ENCODE measurements at places on chromosomes 13 and 19.

GRCh38 chr19:46366620-46367292 is 19.9 kb downstream of the PPP5C start:
- no peak for DNase-seq

- DNase-seq: no peak
Observed at GRCh38 chr13:105821337-105821736, 714.1 kb downstream of the EFNB2 start.

GRCh38 chr13:111156421-111156820 is 41.3 kb downstream of the ARHGEF7 start:
- no peak for DNase-seq

GRCh38 chr13:20369886-20370361 is 137.8 kb upstream of the GJB6 start:
- no peak for DNase-seq

- DNase-seq: no peak
Observed at GRCh38 chr13:99385940-99386339, 78.7 kb upstream of the GPR183 start.

DNA sequence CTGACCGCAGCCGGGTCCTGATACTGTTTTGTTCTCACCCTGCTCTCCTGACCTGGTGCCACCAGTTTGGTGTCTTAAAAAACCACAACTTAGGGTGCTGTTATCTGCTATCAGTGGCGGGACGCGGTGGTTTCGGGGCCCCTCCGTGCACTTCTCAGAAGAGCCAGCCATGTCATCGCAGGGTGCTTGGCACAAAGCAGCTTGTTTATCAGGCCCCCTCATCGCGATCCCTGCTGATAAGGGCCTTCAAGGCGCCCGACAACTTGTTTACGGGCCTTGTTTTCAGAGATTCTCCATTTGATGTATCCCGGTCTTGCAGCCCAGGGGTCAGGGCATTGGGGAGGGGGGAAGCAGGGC is 58.1 kb upstream of the KLF2 start:
- DNase-seq: no peak

GRCh38 chr19:23762548-23762883 is 3.8 kb upstream of the ZNF681 start:
- DNase-seq: no peak

DNA sequence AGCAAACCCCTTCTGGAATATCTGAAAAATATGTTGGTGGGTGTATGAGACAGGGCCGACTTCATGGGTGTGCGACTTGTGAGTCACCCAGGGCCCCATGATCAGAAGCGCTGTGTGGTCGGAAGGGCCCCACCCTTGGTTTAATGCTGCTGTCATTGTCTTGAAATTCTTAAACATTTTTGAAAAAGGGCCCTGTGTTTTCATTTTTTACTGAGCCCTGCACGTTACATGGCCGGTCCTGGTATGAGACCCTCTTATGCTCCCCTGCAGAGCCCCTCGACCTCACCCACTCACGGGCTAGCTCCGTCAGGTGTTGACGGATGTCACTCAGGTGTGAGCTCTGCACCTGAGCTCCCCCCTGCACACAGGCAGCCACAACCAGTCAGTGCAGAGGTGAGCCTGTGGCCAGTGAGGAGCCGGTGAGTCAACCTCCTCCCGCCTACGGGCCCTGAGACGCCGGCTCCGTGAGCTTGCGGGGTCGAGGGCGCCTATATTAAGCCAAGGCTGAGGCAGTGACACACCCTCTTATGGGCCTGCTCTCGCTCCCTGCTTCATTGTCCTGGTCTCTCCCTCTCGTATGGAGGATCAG is 27.7 kb downstream of the GADD45B start:
- DNase-seq: no peak

- DNase-seq: no peak
Observed at GRCh38 chr19:48518207-48518606, 6.6 kb upstream of the LMTK3 start.

DNA sequence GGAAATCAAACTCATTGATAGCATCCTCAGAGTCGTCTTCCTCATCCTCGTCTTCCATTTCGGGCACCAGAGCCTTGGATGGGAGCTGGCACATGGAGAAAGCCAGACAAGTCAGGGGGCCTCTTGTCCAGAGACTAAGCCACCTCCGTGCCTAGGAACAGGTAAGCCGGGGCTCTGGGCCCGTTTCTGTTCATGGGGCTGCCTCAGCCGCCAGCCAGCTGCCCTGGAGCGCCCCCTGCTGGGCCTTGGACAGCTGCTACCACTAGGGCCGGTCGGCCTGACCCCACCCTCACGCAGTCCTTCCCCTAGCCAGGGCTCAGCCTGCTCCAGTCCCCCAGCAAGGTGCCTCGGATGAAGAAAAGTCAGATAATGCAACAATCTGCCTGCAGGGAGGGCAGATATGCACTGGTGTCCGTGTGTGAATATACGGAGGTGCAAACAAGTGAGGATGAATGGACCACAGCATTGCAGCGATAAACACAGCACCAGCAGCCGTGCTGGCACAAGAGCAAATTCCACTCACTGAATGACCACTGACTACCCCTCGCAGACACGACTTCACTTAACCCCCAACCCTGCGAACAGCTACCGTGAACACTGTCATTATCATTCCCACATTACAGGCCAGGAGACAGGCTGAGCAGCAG is 11.9 kb upstream of the PRKD2 start:
- DNase-seq: peak; percentile 39

DNA sequence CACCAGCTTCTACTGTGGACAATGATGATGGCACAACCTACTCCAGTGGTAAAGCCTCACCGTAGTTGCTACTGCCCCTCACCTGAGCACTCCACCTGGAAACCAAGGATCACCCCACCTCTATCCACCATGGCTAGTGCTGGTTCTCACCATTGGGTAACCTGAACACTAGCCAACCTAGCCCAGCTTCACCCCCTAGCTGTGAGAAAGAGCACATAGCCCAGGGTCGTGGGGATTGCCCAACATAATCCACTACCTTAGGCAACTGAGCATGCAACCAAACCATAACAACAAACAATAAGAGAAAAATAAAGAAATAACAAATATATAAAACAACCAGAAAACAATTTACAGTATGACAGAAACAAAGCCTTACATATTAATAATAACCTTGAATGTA is 560.1 kb downstream of the DIAPH3 start:
- no peak for DNase-seq

DNA sequence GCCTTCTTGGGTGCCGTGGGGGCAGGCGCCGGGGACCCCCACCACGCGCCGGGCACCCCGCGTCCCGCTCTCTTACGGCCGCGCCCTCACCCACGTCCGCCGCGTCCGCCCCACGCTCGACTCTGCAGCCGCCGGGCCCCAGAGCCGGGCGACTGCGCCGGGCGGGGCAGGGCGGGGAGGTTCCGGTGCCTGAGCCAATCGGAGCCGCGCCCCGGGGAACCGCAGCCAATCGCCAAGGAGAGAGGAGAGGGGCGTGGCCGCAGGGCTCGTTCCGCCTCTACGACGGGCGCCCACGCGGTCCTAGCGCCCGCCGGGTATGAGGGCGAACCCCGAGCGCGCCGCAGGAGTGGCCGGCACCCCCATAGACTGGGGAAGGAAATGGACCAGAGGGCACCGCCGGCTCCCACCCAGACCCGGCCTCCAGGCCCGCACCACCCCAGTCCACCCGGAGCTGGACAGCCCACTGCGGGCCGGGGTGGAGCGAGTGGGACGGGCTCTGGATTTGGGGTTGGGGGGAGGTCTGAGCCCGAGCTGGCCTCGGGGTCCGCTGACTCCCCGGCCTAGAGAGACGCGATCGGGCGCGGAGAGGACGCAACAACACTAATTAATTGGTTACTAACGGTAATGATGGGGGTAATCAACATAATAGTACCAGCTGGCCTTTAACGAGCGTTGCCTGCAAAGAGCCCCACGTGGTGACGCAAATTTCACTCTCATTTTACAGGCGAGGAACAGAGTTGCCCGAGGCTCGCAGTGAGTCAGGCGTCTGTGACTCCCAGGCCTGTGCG is at the start of gene MFSD12:
Gene MFSD12, minus strand, starts transcription at position 126 of the 788 bp plus-strand sequence. CDS start 183 bp downstream, outside the sequence.
- peak; percentile 88 for DNase-seq

DNA sequence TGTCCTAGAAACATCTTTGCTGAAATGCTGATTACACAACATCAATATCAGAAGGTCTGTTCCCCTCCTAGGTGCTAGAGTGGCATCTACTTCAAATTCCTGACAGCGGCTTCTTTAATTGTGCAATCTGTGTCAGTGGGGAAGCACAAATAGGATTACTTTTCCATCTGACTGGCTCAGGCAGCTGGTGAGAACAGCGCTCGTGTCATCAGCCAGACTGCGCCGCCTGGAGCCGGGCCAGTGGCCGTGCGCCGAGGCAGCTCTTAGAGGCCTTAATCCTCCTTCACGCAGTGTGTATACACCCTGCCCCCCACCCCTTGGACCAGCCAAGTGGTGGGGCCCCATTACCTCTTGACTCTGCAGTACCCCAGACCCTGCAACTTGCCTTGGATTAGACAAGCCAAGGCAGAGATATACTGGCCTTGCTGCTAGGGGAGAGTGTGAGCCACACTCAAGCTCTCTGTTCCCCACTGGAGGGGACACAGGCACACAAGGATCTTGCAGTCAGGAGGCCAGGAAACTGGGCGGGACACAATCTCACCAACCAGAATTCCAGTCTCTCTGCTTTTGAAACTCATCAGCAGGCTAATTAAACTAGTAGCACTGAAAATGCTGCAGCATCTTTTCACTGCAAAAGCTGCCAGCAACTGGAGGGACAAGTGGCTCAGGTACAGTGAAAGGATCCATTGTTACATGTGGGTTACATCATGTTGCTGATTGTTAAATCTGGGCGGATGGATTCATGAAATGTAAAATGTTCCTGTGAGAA is 48.9 kb upstream of the EPHX3 start:
- DNase-seq: peak; percentile 73

- no peak for DNase-seq
Observed at GRCh38 chr13:51588406-51588949, 4.2 kb downstream of the WDFY2 start.

DNA sequence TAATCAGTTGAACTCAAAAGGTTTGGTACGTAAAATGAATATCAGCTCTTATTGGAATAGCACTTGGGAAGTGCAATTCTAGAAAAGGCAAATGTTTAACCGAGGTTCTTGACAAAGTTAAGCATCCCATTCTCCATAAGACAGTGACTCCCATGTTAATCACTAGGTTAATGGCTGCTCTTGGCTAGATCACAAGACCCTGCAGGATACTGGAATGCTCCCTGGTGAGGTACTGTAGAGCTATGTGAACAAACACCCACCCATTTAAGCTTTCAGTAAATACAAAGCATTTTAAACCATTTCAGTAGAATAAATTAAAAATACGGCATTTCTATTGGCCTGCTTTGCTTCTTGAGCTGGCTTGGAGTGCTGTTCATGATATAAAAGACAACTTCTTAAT is 56.5 kb downstream of the TDRD3 start:
- DNase-seq: peak; percentile 14

- peak; percentile 95 for DNase-seq
Observed at GRCh38 chr19:8423817-8424223, 10.7 kb downstream of the MARCHF2 start.

Data from ACHN (cell line).